ENCODE measurements at places on chromosomes 6 and 20.

DNA sequence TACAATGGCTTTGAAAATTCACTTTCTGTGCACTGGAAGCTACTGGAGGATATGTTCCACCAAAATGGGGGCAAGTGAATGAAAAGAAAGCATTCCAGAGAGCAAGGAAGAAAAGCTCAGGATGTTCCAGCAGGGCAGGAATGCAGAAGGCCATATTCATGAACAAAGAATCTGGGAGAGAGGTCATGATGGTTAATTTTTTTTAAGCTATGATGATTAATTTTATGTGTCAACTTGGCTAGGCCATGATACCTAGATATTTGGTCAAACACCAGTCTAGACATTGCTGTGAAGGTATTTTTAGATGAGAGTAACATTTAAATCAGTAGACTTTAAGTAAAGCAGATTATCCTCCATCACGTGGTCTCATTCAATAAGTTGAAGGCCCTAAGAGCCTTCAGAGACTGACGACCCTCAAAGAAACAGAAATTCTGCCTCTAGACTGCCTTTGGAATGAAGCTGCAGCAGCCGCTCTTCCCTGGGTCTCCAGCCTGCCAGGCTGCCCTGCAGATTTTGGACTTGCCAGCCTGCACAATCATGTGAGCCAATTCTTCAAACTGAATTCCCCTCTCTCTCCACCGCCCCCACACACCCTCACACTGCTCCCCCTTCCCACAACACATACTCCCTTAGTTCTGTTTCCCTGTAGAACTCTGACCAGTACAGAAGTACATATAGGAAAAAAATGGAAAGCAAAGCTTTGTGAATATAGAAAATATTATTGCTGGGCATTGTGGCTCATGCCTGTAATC, 20.1 kb upstream of the GCM1 start:
- DNase-seq: no peak

- no peak for DNase-seq
Observed at GRCh38 chr6:167513778-167514177, 188.9 kb downstream of the TTLL2 start.

- no peak for DNase-seq
Observed at GRCh38 chr6:4460586-4461475, 315.4 kb upstream of the CDYL start.

- no peak for DNase-seq
Observed at GRCh38 chr20:25538838-25539665, 46.3 kb downstream of the NINL start.

GRCh38 chr6:159875194-159875593, 15.6 kb upstream of the MAS1 start:
- DNase-seq: no peak

- DNase-seq: no peak
Observed at GRCh38 chr6:169981969-169982368, 230.5 kb downstream of the ERMARD start.

GRCh38 chr20:24684956-24685691, 215.7 kb downstream of the SYNDIG1 start:
- DNase-seq: no peak

- DNase-seq: no peak
Observed at GRCh38 chr6:3386374-3386857, 70.4 kb downstream of the SLC22A23 start.

DNA sequence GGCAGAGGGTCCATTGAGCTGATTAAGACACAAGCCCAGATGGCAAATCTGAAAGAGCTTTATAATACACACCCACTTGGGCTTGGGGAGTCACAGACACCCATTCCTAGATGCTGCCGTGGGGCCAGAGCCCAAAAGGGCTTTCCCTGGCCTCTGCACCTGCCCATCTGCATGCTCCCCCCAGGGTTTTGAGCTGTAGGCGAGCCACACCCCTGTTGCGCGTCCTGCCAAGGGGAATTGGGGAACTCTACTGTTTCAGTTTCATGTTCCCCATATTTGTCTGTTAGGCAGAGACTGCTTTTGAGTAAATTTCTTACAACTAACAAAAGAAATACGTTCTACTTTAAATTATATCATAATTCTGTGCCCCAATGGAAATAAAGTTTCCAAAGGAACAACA, 52.9 kb upstream of the FNDC1 start:
- DNase-seq: no peak

GRCh38 chr6:5205877-5206850, 54.6 kb downstream of the LYRM4 start:
- no peak for DNase-seq

- no peak for DNase-seq
Observed at GRCh38 chr6:83578057-83578456, 65.7 kb downstream of the PRSS35 start.

DNA sequence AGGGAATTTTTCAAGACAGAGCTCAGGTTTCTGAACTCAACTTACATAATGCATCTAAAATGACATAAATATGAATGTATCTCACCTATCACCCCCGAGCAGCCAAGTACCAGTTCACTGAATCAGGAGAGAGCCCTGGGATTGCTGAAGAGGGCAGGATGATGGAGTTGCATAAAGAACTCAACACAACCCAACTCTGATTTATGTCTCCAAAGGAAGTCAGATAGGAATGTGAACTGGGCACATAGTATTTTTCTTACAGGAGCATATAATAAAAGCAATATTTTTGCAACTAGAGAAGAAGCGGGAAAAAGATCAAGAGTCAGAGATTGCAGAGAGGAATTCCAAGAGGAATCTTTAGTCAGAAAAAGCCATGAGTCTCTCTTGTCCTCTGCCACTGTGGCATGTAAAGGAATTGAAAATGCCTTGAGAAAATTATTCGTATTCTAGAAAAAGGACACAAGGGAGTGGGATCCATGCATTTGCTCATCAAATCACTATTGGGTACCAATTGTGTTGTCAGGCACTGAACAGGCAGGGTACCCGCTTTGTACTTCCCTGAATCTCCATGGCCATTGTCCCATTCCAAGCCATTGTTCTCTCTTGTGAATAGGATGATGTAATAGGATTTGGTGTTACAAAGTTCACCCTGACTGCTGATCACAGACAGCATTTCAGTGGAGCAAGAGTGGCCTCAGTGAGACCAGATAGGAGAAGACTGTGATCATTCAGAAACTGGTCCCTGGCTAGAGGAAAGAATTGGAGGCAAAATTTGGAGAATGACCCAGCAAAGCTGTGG, 16.3 kb downstream of the RIN2 start:
- no peak for DNase-seq

DNA sequence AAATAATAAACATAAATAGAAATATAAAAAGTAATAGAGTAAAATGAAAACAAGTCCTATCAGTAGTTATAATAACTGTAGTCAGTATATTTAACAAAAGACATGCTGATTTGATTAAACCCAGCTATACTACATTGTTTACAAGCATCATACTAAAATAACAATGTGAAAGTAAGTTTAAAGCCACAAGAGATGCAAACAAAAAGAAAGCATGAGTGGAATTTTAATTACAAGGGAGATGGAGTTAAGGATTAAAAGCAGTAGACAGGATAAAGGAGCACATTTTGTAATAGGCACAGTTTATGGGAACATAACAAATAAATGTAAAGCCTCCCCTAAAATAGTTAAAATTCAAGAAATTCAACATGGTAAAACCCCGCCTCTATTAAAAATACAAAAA, 41.5 kb downstream of the SENP6 start:
- no peak for DNase-seq

GRCh38 chr6:89024456-89024855, 56.1 kb upstream of the PNRC1 start:
- DNase-seq: no peak

GRCh38 chr6:17001188-17001587, 100.7 kb upstream of the STMND1 start:
- DNase-seq: no peak

DNA sequence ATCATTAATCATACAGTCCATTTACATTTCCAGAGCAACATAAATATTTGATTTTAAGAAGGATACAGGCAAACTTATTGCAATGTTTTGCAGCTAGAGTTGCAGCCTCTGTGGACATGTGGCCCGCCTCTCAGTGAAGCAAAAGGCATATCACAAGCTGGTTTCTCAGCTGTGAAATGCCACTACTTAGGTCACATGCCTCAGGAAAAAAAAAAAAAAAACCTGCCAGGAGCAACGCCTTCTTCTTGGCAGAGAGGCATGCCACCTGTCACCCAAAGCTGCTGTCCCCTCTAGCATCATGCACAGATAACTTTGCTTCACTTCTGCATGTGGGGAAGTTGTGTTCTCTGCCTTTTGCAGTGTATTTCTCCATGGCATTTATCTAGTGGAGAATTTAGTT, 18.5 kb downstream of the GRM1 start:
- DNase-seq: no peak

All from NCI-H1417 treated with DMSO at 0.1 percent for 48 hours (cell line).